ENCODE measurements at places on chromosomes 6 and 20. TPM values are rescaled to one million over a fixed set of nuclear protein-coding genes. Genes with fewer than 3 reads are reported as not detected.

The BPIFA1 gene
- total RNA-seq, result not detected

The KIF25 gene
- total RNA-seq, result not detected

The TCF15 gene
- total RNA-seq, result not detected

The FOXA2 gene
- total RNA-seq, result not detected

The PLG gene
- not detected for total RNA-seq

The RAET1L gene
- 14.5 TPM for total RNA-seq

The SRSF12 gene
- 0.19 TPM for total RNA-seq

All from esophagus squamous epithelium (tissue), 5 donors.